ENCODE measurements at places on chromosomes 3 and 15. TPM values are rescaled to one million over a fixed set of nuclear protein-coding genes. Genes with fewer than 3 reads are reported as not detected.

GRCh38 chr15:101178931-101179330, 72.9 kb downstream of the CHSY1 start:
- DNase-seq: no peak

Gene DNAJC17
- 14.8 TPM for total RNA-seq

DNA sequence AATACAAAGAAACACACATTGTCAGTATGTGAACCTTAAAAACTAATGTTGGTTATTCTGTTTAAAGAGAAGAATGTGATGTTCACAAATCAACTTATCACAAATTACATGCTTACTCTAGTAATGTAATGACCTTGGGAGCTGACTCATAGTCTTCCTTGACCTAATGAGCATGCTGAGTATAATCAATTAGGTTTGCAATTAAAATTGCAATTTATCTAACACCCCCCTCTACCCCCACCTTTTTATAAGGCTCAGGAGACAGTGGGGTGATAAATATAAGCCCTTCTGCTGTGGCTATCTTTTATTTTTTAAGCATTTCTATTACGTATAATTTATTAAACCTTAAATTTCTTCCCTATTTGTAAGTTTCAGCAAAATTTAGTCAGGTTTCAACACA, 947.8 kb upstream of the CFAP20DC start:
- no peak for DNase-seq

GRCh38 chr3:42701371-42702065, 1.1 kb downstream of the HHATL start:
- DNase-seq: peak; percentile 95

Gene BCL2A1
- total RNA-seq: 0.29 TPM

DNA sequence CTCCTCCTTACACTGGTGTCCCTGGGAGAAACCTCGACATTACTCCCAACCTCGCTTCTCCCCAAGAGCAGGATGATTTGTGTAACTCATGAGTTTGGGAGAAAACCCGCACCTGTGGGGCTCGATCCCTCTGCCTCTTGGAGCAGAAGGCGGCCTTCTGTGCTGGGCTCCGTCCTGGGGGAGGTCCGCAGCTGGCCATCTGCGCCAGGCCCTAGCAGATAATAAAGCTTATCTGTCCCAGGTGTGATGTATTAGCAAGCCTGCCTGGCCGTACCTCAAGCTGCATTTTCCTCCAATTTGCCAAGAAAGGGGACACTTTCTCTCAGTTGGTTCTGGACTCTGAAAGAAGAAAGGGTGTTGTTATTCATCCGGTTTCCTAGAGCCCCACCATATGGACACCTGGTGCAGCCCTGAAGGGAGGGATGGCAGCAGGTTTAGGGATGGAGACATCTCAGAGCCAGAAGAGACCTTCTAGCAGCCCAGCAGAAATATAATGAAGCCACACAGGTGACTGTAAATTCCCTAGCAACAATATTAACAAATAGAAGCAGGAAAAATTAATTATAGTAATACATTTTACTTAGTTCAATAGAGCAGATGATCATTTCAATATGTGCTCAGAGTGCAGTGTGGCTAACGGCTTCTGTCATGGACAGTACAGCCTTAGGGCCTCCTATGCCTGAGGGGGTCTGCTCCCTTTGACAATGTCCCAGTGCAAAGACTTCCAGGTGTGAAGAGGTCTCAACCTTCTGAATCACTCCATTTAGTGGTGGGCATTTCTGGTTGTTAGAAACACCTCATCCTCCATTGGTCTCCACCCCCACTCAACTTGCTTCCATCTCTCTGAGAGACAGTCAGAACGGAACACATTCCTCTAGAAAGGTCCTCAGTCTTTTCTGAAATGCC, 94.8 kb downstream of the CPN2 start:
- no peak for DNase-seq

Data from osteoblast (primary cell).